ENCODE measurements at places on chromosomes 7 and 10.
A peak's percentile ranks its signal among the peaks of the same experiment; 100 is the strongest.

DNA sequence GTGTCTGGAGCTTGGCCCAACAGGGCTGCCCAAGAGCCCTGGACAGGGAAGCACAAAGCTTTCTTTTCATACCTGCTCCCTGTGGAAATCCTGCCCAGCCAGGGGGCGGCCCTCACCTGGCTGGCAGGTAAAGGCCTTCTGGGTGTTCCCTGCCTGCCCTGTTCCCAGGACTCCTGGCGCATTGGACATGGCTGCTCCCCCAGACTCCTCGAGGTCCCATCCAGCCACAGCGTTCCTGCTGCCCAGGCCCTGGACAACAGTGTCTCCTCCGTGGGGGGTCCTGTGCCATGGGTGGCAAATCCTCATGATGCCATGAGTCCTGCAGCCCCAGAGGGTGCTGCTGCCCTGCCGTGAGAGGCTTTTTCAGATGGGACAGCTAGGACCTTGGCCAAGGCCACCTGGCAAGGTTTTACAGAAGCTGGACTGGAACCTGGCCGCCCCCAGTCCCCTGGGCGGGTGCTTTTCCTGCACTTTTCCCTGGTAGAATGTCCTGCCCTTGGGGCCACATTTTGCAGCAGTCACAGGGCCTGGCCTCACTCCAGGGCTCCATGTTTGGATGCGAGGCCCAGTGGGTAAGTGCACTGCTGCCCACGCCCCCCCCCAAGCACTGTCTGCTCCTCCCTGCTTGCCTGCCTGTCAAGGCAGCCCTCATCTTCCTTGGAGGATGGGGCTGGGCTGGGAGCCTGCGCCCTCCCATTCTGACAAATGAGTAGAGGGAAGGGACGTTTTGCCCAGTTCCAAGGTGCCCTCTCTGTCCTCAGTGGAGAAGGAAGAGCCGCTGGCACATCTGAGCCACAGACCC is 60.7 kb downstream of the LHPP start:
- DNase-seq: no peak

- DNase-seq: no peak
Observed at GRCh38 chr7:4906682-4907081, 23.2 kb upstream of the RADIL start.

GRCh38 chr10:121069061-121069850 is 218.1 kb downstream of the WDR11 start:
- DNase-seq: no peak

DNA sequence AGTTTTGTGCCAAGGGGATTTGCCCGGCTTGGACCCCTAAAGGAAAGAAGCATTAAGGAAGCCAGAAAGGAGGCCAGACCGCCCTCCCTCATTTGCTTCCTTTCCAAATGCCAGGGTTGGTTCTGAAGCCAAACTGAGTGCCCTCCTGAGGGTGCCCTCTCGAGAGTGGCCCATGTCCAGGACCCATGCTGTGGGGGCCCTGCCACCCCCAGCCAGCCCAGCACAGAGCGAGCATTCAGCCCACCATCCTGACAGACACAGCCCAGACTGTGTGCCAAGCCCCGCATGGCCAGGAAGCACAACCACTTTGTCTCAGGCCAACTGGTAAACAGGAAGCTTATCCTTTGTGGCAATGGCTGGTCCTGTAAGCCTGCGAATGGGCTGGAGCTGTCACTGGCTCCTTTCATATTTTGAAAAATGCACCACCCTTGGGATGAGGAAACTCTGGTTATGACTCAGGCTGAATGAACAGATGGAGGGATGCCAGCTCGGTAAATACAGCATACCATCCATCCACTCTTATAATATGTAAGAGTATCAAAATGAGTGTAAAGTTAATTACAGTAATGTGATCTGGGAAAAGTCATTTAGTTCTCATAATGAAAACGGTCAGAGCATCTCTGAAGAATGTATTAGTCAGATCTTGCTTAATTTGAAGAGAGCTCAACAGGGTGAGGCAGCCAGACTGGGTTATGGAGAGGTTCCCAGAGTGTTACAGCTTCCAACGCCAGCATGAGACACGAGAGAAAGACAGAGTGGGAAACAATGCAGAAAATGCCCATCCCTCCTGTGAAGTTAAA is 65.0 kb downstream of the STK17A start:
- peak; percentile 84 for DNase-seq

DNA sequence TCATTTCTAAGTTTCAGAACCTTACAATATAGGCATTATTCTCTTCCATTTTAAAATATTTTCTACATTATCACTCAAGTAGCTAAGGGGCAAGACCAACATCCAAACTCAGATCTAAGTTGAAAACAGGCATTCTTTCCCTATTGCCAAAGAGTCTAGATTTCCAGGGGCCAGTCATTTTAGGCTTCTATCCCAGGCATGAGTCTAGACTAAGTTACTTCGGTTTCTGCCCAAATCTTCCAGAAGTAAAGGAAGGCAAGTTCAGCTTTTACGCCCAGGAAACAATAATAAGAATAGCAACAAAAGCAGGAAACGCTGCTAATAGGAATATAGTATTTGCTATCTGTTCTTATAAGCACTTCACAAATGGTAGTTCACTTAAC is 189.9 kb downstream of the DGKI start:
- no peak for DNase-seq

DNA sequence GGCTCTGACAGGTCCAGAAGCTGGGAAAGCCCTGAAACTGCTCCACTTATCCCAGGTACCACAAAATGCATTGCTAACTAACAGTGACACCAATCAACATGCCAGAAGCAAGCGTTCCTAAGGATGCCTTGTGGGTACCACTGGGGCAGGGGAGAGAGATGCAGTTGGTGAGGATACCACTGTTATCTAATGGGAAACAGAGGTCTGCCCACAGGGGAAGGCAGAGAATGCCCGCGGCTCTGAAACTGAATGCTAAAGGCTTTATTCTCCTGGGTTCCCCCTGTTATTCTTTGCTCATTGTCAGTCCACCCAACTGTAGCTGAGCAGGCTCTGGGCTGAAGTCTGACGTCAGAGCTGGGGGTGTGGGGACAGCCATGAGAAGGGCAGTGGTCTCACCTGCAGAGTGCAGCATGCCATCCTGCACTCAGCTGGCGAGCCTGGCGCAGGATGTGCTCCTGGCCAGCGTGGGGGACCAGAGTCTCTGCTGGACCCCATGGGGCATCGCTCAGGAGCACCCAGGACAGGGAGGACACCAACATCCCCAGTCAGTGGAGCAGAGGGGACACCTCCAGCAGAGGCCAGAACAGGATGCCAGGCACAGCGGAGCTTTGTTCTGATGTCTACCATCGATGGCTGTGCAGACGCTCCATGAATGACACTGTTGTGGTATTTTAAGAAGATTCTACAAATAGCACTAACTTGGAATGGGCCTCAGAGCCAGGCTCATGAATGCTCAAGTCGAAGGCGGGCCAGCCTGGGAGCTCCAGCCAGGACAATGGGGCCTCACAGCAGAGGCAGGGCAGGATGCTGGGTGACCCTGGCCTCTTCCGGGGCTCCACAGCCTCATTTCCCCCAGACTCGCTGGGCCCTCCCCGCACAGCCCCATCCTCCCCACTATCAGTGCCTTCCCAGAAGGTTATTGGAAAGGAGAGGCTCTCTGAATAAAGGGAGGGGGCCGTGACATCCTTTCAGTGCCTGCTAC is 95.8 kb downstream of the ARHGAP22 start:
- no peak for DNase-seq

All from nucleus accumbens (tissue), 56 donors.